ENCODE measurements at places on chromosomes 2 and 18.

GRCh38 chr2:75310876-75311275 lies 111.6 kb upstream of the TACR1 start:
- no peak for DNase-seq

- no peak for DNase-seq
Measured at GRCh38 chr2:69571189-69571588, 72.3 kb downstream of the AAK1 start.

DNA sequence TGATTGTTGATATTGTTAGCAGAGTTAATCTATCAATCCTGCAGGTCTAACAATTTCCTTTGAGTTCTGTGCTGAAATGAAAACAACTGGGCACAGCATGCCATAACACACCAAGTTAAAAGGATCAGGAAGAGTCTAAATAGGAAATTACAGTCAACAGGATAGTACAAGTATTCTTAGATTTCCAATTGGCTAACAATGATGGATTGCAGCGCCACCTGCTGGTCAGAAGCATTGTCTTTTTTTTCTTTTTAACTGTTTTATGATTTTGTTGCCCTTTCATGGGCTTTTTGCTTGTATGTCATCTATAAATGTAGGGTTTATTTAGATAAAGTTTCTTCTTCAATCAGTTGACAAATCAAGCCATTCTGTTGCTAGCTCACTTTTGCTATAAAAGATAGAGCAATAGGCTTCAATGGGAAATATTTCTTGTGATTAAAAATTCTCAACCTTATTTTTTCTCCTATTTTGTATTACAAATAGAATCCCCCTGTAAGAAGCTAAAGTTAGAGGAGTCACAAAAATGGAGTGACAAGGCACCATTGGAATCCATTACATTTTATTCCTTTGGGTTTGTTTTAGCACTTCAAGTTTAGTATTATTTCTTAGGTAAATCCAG lies 40.8 kb upstream of the RPRM start:
- DNase-seq = peak; percentile 40

- DNase-seq = no peak
Measured at GRCh38 chr18:75496151-75496550, 68.6 kb upstream of the SMIM21 start.

GRCh38 chr2:34408100-34408499 lies 809.0 kb upstream of the FAM98A start:
- DNase-seq = no peak
